Daoy (cell line): ENCODE measurements at places on chromosomes 12 and 14. TPM values are rescaled to one million over a fixed set of nuclear protein-coding genes. Genes with fewer than 3 reads are reported as not detected.

- DNase-seq = no peak
These were observed 213.3 kb downstream of the BMP4 start for GRCh38 chr14:53743371-53743770.

- DNase-seq = no peak
These were observed 82.8 kb downstream of the B4GALNT3 start for GRCh38 chr12:542395-543113.

GRCh38 chr14:45698462-45699134 is 445.6 kb upstream of the MIS18BP1 start:
- DNase-seq = no peak

GRCh38 chr14:91167380-91167770 is 53.5 kb downstream of the DGLUCY start:
- no peak for DNase-seq

- no peak for DNase-seq
These were observed 13.3 kb upstream of the TCP11L2 start for GRCh38 chr12:106289196-106289681.

DNA sequence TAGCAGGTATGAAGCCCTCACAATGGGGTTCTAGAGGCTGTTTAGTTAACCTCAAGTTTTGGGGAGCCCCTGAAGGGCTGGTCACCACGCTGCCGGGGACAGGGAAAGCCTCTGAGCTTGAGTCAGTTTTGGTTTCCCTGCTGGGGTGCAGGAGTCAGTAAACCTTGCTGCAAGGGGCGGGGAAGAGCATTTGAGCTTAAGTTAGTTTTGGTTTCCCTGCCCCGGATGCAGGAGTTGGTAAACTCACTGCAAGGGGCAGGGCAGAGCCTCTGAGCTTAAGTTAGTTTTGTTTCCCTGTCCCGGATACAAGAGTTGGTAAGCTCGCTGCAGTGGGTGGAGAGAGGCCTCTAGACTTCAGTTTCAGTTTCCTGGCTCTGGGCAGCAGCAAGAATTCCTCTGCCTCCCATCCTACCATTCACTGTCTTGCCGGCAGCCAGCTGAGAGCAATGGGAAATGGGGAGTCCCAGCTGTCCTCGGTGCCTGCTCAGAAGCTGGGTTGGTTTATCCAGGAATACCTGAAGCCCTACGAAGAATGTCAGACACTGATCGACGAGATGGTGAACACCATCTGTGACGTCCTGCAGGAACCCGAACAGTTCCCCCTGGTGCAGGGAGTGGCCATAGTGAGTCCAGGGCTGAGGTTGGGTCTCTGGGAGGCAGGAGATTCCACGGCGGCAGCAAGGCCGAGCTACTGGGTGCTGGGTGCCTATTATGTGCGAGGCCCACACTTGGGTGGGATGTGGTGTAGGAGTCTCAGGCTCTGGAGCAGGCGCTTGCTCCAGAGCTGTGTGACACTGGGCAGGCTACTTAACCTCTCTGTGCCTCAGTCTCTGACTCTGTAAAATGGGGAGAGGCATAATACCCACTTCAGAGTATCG is at the start of gene OAS2:
TSS of gene OAS2 (plus strand) at position 357 of the 878 bp plus-strand sequence. CDS start at position 447, 90 bp downstream.
- DNase-seq = peak; percentile 76

GRCh38 chr12:104870797-104871196 is 87.3 kb downstream of the SLC41A2 start:
- no peak for DNase-seq

GRCh38 chr14:102278631-102278935 is 26.4 kb downstream of the MOK start:
- no peak for DNase-seq

RERGL gene
- total RNA-seq = not detected in 2 replicates

POTEG gene
- total RNA-seq = 0.34 and 0.45 TPM in 2 replicates

SIX1 gene
- 14.9 and 15.1 TPM in 2 replicates for total RNA-seq

DAO gene
- total RNA-seq = not detected in 2 replicates

DDIT3 gene
- 9.4 and 11.3 TPM in 2 replicates for total RNA-seq

LBHD2 gene
- total RNA-seq = not detected in 2 replicates

SLC5A8 gene
- not detected in 2 replicates for total RNA-seq
